M059J (cell line): ENCODE measurements at places on chromosomes 2 and 18.

- no peak for DNase-seq
These were observed 480.9 kb upstream of the CHST9 start for GRCh38 chr18:27666016-27666415.

DNA sequence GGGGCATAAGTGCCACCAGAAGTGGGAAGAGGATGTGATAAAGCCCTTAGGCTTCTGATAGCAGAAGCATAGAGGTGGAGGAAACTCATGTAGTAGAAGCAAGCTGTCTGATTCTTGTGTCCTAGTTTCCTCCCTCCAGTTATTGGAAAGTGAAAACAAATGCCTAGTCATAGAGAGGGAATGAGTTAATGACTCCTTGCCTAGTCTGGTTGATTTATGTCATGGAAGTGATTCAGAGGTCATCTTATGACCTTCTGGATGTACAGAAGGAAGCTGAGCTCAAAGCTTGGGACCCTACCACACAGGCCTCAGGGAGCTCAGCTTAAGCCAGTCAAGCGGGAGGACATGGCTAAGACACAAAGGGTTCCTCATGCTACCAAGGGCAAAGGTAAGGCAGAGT lies 232.2 kb downstream of the THSD7B start:
- peak; percentile 9 for DNase-seq

- no peak for DNase-seq
These were observed 1.4 kb upstream of the UCN start for GRCh38 chr2:27309651-27310050.

DNA sequence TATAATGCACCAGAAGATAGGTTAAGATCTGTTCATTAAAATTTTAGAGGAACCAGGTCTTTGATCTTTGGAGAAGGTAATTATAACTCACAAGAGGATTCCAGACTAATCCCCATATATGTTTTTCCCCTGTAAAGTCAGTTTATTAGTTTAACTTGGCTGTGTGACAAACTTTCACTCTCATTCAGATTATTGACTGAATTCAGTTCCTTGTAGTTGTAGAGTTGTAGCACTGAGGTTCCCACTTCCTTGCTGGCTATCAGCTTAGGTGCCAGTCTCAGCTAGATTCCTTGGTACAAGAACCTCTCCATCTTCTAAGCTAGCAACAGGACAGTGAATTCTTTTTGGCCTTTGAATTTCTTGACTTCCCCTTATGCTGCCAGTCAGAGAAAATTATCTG lies 19.1 kb downstream of the REG1A start:
- no peak for DNase-seq

DNA sequence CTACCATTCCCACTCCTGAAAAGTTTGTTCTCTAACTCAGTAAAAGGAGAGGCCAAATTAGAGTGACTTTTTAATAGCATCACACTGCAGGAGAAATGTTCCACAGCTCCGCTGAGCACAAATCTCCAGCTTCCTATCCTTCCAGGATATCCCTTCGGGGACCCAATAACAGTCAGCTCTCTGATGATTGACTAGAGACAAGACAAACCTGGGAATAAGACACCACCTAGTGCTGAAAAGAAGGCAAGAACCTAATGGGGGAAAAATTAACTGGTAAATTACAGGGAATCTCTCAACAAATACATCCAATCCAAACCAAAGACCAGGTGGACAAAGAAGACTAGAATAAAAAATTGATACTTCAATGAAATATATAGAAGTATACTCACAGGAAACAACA lies 977.1 kb upstream of the SOX11 start:
- DNase-seq = no peak

DNA sequence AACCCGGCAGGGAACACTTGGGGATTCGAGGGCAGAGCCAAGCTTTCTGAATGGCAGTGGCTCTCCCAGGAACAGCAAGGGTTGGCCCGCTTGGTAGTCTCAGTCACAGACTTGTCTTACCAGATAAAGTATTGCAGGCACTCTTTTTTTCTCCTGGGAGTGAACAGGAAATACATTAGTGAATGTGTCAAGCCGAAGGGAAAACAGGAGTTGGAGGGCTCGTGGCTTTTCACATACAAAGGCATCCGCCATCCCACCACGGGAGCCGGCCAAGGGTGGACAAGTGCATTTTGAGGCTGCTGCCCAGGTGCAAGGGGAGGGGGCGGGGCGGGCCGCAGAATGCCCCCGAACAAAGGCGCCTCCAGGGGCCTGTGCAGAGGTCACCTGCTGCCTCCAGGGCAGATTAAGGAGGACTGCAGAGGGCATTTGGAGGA lies 163.3 kb upstream of the SIX3 start:
- no peak for DNase-seq

- no peak for DNase-seq
These were observed 123.8 kb upstream of the ID2 start for GRCh38 chr2:8558096-8558495.

GRCh38 chr18:11256251-11256650 lies 106.9 kb upstream of the PIEZO2 start:
- no peak for DNase-seq

DNA sequence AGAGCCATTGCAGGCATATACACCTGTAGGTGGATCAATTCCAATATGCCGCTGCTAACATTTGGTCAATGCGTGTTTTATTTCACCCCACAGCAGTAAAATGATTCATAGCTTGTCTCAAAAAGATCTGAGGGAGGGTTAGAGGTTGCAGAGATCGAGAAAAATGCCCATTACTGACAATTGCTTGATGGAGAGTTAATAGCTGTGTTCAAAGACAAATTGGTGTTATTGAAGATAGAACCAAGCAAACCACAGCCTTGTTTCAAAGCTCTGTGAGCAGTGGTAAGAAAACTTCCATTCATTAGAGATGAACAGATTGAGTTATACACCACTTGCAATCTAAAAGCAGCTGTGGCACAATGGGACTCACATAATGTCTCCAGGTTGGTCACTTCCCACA lies 95.4 kb downstream of the KCNE4 start:
- DNase-seq = no peak

DNA sequence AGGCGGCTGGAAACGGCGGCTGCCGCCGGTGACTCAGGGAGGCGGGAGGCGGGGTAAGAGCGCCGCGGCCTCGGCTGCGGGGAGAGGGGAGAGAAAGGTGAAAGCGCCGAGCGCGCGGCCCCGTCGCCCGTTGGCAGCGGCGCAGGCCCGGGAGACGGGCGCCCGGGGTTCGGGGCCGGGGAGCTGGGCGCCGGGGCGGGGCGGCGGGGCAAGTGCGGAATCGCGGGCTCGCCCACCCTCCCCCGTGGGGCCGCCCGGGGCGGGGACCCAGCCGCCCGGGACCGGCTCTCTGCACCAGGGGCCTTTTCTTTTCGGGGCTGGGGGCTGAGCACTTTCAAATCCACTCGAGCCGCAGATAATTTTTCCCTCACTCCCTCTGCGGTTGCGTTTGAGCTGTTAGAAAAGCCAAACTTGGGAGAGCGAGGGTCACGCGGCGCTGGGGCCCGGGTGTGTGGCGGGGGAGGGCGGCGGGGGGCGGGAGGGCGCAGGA lies 266 bp downstream of the KDM3A start:
- DNase-seq = no peak

- DNase-seq = no peak
These were observed 74.6 kb downstream of the RPRM start for GRCh38 chr2:153403940-153404339.

DNA sequence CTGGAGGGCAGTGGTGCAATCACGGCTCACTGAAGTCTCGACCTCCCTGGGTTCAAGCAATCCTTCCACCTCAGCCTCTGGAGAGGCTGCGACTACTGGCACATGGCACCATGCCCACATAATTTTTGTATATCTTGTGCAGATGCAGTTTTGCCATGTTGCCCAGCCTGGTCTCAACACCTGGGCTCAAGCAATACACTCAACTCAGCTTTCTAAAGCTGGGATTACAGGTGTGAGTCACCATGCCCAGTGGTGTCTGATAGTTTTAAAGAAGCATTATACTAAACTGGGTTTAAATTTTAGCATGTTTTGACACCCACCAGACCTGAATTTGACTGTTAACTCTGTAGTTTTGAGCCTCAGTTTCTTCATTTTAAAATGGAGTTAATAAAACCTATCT lies 109.4 kb upstream of the SLC38A11 start:
- DNase-seq = no peak

DNA sequence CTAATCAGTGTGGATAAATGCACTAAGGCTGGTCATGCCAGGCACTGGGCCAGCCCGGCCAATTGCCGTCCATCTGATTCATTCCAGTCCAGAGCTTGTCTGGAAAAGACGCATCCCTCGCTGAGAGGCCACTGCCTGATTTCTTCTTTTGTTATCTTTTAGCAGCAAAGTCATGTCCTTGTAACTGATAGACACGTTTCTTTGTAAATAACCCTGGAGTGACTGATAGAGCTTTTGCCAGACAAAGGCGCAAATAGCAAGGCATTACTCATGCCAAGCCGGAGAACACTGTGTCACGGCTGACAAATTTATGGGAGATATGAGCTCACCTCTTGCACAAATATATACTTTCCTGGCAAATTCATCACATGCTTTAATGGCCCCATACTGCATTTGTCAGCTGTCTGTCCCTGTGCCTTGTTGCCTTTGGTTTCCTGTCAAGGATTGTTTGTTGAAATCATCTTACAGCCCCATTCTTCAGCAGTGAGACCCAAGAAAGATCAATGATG lies 164.4 kb downstream of the ETAA1 start:
- DNase-seq = peak; percentile 92

GRCh38 chr2:208608122-208608835 lies 201.7 kb downstream of the PTH2R start:
- DNase-seq = no peak

DNA sequence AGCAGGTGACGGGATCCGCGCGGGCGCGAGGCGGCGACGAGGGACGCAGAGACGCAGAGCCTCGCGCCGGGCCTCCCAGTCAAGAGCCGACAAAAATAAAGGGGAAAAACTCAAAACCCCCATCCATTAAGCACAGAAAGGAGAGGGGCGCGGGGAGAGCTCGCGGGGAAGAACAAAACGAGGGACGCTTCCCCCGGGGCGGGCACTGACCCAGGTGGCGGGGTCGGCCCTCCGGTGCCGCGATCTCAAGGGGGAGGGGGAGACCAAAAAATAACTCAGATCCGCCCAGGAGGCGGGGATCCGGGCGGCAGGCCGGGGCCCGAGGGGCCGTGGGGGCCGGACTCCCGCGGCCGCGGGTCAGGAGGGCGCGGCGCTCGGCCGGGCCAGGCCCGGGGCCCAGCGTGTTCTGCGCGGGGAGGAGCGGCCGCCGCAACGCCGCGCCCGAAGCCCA lies 597 bp downstream of the RNF103 start:
- DNase-seq = no peak

GRCh38 chr2:107936433-107937359 lies 49.6 kb upstream of the SLC5A7 start:
- peak; percentile 12 for DNase-seq

DNA sequence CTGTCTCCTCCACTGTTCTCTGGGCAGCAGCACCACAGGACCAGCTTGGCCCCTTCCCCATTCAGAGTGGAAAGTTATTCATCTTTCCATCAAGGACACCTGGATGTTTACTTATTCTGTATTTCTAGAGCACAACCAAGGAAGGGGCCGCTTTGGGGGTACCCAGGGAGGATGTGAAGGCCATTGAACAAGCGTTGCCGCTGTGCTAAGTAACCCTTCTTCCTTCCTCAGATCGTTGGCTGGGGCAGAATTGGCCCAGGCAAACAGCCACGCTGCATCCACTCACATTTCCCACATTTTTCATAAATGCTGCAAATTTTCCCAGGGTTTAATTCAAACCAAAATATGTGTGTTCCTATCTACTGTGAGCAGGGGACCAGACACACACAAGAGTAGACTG lies 76.2 kb upstream of the NPAS2 start:
- no peak for DNase-seq

GRCh38 chr2:69123182-69123581 lies 110.2 kb downstream of the ANTXR1 start:
- DNase-seq = no peak

DNA sequence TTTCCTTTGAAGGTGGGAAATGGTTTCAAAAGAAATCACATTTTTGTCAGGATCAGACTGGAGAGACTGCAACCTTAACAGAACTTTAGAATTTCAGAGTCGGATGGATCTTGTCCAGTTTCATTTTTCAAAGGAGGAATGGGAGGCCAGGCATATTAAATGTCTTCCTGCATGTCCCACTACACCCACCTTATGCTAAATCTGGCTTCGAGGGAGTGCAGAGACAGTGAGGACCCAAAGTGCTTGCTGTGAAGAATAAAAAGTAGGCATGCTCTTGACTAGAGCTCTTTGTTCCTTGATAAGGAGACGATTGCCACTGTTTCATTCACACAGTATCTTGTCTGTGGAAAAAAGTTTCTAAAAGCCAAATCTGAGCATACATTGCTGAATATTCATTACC lies 197.6 kb downstream of the SLC4A3 start:
- DNase-seq = no peak

- no peak for DNase-seq
These were observed 73.8 kb upstream of the CDCA7 start for GRCh38 chr2:173280853-173281252.

DNA sequence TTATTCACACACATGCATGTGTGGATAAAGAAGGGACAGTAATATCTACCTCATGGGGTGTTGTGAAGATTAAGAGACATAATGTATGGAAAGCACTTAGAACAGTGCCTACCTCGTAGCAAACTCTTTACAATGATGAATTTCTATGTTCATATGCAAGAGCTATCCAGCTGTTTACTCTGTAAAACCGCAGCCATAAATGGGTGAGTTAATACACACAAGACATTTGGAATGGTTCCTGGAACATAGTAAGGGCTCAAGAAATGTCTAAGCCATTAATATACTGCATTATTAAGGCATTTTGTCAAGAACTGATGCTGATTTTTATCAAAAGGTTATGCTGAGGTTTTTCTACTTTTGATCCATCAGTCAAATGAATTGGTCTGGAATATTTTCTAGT lies 1076.2 kb downstream of the TSN start:
- DNase-seq = peak; percentile 1

DNA sequence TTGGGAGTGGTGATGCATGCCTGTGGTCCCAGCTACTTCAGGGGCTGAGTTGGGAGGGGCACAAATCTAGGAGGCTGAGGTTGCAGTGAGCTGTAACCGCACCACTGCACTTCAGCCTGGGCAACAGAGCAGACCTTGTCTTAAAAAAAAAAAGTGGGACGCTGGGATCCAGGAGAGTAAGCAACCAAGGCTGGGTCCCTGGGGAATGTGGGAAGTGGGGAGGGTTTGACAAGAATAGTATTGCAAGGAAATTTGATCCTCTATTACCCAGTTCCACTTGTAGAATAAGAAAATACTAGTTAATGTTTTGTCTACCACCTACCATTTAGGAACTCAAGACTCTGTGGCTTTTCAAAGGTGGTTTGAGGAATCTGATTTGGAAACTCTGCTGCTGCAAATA lies 21.1 kb upstream of the DYTN start:
- no peak for DNase-seq

DNA sequence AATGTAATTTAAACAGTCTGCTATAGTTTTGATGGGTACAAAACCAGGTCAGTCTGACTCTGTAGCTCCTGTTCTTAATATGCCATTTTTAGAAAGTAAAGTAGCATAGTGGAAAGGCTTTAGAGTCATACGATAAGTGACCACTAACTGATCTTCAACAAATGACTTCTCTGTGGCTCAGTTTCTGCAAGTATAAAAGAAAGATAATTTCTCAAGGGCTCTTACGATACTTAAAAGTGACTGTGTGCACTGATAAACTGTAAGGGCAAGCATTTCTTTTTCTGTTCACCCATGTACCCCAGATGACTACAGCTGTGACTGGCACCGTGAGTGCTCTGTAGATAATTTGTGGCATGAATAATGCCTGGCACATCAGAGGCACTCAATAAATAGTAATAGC lies 178.7 kb downstream of the LCLAT1 start:
- DNase-seq = no peak

GRCh38 chr2:35938838-35939237 lies 416.7 kb upstream of the CRIM1 start:
- DNase-seq = no peak
